Stimulated activated CD4-positive, alpha-beta T cell treated with anti-CD3 and anti-CD28 coated beads, Interleukin-12 subunit alpha, Interleukin-12 subunit beta, amount 100 ng/mL, for 48 hours (primary cell): ENCODE measurements at places on chromosomes 3 and 15.

- no peak for DNase-seq
These were observed 69.6 kb upstream of the MYZAP start for GRCh38 chr15:57522148-57522547.

- peak; percentile 47 for DNase-seq
These were observed 3.9 kb downstream of the TMIE start for GRCh38 chr3:46705022-46705530.

GRCh38 chr3:38655708-38656300, 6.3 kb upstream of the SCN5A start:
- no peak for DNase-seq

GRCh38 chr3:86738684-86739083, 252.3 kb downstream of the VGLL3 start:
- DNase-seq = no peak

DNA sequence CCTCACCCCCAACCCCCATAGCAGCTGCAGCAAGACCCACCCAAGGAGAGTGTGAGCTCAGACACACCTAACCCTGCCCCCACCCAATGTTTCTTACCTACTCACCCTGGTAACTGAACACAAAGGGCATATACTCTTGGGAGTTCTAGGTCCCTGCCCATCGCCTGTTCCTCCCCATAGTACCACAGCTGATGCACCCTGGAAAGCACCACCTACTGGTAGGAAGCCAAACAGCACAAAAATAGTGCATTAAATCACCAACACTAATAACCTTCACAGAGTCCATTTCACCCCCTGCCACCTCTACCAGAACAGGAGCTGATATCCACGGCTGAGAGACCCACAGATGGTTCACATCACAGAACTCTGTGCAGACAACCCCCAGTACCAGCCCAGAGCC, 245.2 kb downstream of the EFHB start:
- DNase-seq = no peak

- no peak for DNase-seq
These were observed 5.3 kb downstream of the P2RY12 start for GRCh38 chr3:151379083-151379734.

GRCh38 chr3:7800006-7800780, 701.4 kb upstream of the LMCD1 start:
- DNase-seq = no peak

GRCh38 chr3:179063945-179064560, 7.6 kb downstream of the ZMAT3 start:
- DNase-seq = no peak
